Neuronal stem cell (in vitro differentiated cells): ENCODE measurements at places on chromosomes 13 and 19.
A peak's percentile ranks its signal among the peaks of the same experiment; 100 is the strongest.

GRCh38 chr13:111326621-111326965 is 6.2 kb downstream of the TEX29 start:
- DNase-seq, result no peak

DNA sequence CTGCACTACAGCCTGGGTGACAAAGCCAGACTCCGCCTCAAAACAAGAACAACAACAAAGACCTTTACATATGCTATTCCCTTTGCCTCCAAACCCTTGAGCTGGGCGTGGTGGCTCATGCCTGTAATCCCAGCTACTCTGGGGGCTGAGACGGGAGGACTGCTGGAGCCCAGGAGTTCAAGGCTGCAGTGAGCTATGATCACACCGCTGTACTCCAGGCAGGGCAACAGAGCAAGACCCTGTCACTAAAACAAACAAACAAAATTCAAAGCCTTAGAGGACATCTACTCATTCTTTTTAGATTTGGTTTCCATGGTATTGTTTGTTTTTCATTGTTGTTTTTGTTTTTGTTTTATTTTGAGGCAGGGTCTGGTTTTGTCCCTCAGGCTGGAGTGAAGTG is 7.8 kb downstream of the ACER1 start:
- DNase-seq, result no peak

DNA sequence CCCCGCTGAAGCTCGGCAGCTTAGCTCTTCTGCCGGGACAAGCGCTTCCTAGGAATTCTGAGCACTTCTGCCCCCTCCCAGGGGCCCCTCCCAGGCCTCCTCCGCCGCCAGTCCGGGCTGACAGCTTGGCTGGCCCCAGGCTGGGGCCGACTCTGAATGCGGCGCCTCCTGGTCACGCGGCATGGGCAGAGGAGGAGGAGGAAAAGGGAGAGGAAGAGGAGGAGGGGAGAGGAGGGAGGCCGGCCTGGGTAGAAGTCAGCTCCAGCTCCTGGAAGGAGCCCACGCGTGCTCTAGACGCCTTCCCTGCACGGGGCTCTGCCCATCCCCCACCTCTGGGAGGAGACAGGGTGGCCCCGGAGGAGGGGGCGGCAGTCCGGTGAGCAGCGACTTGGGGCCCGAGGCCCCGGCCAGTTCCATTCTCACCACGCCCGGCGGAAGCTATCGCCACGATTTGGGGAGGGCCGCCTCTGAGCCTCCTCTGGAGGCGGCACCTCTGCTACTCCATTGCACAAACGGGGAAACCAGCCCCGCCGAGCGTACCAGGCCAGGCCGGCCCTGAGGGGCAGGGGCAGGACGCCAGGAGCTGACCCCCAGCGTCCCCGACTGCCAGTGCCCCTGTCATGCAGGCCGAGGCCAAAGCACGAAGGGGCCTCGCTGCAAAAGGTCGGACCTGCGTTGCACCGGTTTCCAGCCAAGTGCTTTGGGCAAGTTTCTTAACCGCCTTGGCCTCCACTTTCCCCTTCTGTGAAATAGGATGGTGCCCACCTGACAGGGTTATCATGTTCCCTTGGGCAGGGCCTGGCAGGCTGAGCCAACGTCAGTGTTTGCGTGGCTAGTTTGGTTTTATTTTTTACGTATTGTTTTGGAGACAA is 31.6 kb downstream of the CCNE1 start:
- peak; percentile 17 for DNase-seq

GRCh38 chr19:6021878-6022569 is 44.1 kb upstream of the RANBP3 start:
- DNase-seq, result peak; percentile 87

GRCh38 chr13:108360139-108360538 is 90.6 kb downstream of the TNFSF13B start:
- no peak for DNase-seq

DNA sequence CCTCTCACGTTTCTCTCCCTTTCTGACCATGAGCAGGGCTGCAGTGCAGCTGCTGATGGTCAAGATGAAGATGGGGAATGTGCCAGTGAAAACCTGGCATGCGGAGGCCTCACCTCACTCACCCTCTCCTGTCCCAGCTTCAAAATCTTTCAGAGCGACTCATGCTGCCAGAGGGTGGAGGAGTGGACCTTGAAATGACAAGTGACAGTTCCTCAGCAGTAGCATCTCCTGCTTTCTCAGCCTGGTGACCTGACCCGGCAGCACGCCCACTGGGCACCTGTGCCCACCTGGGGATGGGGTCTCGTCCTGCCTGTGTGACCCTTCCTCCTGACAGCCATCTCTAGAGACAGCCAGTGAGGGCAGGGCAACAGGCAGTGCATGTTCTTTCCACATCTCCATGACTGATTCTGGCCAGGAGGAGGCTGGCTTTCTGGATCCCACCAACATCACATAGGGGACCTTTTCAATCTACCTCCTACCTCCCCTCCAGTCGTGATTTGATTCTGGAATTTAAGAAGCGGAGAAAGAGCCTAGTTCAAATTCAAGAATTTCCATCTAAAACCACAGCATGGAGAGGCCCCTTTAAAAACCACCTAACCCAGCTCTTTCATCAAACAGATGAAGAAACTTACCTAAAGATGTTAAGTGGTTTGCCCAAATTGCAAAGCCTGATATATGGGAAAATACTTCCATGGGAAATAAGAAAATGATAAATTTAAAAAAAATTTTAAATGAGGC is 45.8 kb downstream of the RFX2 start:
- DNase-seq, result no peak

GRCh38 chr13:19664481-19665230 is 31.2 kb downstream of the MPHOSPH8 start:
- DNase-seq, result no peak

- DNase-seq, result no peak
Observed at GRCh38 chr13:33933810-33934209, 115.9 kb downstream of the RFC3 start.

- no peak for DNase-seq
Observed at GRCh38 chr19:33675501-33676124, 53.9 kb downstream of the CHST8 start.

DNA sequence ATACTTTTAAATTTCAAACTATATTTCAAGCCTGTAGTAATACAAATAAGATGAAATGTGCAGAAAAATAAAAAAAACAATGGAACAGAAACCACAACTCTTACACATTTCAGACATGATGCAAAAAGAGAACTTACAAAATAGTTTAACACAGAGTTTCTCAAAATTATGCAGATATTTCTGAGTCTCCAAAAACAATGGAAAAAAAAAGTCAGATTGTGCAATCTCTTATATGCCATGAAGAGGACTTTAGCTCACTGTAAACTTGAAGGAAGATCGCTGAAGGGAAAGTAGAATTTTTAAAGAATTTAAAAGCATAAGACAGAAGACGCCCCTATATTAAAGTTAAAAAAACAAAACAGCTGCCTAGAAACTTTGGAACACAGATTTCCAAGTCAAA is 20.4 kb downstream of the ZNF708 start:
- no peak for DNase-seq

DNA sequence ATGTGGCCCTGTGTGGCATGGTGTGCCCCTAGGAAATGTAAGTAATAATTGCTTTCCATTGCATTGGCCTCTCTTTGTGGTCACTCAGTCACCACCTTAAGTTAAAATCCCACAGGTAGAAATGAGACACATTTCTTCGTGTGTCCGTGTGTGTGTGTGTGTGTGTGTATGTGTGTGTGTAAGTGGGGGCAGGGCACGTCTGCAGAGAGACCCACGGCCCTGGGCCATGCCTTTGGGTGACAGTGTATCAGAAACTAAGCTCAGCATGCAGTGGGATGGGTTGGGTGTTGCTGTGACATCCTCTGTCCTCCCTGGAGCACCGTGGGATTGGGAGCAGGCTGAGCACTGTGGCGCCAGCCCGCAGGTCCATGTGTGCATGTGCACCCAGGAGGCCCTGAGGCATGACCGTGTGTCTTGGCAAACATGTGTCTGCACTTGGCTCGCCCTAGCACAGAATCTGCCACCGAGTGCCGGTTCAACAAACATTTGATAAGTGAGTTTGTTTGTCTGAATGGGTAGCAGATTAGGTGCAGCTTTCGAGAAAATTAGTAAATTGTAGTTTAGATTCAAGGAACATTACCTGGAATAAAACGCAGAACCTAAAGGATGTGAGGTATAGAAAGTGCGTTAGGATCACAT is 91.8 kb downstream of the WTIP start:
- no peak for DNase-seq

- DNase-seq, result no peak
Observed at GRCh38 chr19:6271721-6272410, 7.9 kb downstream of the MLLT1 start.

GRCh38 chr19:12093777-12094176 is 29.2 kb downstream of the ZNF844 start:
- DNase-seq, result no peak

DNA sequence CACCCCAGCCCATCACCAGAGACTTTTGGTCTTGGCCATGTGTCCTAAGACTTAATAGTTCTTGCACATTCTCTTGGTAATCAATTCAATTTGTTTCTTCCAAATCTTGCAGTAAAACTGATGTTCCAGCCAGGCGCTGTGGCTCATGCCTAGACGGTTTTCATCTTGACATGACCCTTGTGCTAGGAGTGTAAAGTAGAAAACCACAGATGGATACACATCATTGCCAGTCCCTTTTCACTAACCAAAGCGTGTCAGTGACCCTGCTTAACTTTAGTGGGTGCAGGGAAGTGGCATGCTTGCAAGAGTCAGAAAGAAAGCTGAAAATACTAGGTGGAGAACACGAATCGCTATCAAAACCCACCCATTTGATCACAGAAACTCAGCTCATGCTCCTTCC is 18.0 kb upstream of the CD70 start:
- DNase-seq, result no peak

GRCh38 chr13:100382785-100383184 is 205.8 kb downstream of the GGACT start:
- DNase-seq, result no peak

- DNase-seq, result no peak
Observed at GRCh38 chr19:40133491-40133890, 42.7 kb upstream of the ZNF780A start.

DNA sequence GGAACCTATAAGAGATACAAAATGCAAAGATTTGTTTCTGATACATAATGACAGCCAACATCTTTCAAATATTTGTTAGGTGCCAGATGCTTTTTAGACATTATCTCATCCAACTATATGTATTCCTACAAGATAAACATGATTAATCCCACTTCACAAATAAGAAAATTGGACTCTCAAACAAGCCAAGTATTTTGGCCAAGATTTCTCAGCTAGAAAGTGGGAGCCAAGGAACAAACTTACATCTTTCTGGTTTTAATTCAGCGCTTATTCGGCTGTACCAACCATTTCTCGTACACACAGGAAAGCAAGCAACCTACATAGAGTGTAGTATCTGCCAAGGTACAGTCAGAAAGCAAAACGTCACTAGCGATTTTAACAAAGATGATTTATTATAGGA is 85.7 kb upstream of the SERP2 start:
- DNase-seq, result no peak

GRCh38 chr19:11203194-11204075 is 6.1 kb upstream of the KANK2 start:
- DNase-seq, result peak; percentile 53

DNA sequence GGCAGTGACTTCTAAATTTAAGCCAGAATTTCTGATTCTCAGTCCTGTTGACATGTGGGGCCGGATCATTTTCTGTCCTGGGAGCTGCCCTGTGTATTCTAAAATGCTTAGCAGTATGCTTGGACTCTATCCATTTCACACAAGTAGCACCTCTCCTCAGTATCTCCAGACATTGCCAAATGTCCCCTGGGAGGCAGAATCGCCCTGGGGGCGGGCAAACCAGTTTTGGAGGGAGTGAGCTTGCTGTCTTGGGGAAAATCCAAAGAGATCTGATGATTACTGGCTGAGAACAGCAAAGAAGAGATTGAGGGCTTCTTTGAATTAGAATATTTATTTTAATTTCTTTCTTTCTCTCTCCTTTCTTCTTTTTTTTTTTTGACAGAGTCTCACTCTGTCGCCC is 16.4 kb downstream of the VAV1 start:
- no peak for DNase-seq

GRCh38 chr19:42313096-42313839 is at the start of gene TMEM145:
TSS of gene TMEM145 (plus strand) at chr19:42313309. CDS start at chr19:42313377, 68 bp downstream.
- peak; percentile 51 for DNase-seq

DNA sequence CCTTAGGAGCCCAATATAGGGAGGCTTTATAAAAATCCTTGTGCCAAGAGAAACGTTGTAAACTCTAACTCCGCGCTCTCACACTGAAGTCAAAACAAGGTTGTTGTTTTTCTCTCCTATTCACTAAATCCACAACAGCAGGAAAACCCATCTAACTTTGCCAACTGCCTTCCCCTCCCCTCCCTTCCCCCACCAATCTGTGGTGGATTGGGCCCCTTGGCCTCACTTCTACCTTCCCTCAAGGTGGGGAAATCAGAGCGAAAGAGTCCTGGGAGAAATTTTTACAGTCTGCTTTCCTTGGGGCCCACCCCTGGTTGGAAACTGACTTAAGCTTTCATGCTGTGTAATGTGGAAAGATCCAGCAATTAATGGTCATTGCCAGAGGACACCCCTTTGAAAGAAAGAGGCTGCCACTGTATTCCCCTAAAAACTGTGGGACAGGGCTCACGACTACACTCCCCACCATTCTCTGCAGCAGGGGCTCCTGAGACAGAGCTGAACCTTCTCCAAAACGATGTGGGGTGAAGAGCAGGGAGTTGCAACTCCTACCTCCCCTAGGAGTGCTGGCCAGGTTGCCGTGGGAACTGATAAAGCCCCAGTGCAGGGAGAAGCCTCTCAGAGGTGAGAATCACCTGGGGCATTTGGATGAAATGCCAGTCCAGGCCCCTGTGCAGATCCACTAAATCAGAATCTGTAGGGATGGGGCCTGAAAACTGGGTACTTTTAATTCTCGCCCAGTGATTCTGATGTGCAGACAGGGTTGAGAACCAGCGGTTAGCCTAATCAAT is 1.1 kb downstream of the DHRS12 start:
- no peak for DNase-seq

GRCh38 chr13:113742000-113742441 is 17.0 kb upstream of the TMEM255B start:
- no peak for DNase-seq

GRCh38 chr19:19451429-19452242 is 46.2 kb downstream of the GATAD2A start:
- no peak for DNase-seq

- DNase-seq, result no peak
Observed at GRCh38 chr19:4524808-4525562, 6.7 kb upstream of the PLIN4 start.

- no peak for DNase-seq
Observed at GRCh38 chr19:54561840-54562239, 11.8 kb upstream of the LILRA2 start.
